ENCODE measurements at places on chromosomes 5 and 9. TPM values are rescaled to one million over a fixed set of nuclear protein-coding genes. Genes with fewer than 3 reads are reported as not detected.

Gene SLC6A7
- total RNA-seq = not detected

DNA sequence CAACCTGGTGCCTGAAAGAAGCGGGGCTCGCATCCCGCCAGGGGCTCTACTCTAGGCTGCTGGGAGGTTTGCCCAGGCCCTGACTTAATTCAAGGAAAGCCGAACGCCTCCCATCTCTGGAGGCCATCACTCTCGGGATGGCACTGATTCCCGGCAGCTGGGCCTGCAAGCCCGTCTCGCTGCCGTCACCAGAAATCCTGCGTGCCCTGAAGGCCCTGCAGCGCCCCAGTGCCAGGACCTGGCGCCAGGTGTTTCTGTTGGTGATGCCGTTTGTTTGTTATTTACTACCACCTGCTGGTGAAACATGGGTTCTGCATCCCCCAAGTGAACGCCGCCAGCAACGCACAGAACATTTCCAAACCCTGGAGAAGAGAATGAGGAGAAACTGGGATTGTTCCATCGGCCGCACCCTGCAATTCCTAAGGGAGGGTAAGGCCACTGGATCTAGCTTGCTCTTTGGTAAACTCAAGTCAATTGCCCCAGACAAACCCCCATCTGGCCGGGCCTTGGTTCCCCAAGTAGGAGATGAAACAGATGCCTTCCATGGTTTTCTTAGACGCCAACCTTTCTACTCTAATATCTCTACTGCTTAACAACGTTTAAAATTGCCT lies 77.9 kb downstream of the AK8 start:
- H3K27me3 ChIP-seq = peaks cover 36% of the 10 kb centered on the region
- peaks cover 18% of the 10 kb centered on the region for H3K4me1 ChIP-seq
- DNase-seq = peak; percentile 70
- H3K4me3 ChIP-seq = no peak overlapping the region
- H3K36me3 ChIP-seq = no peaks in the 10 kb centered on the region

DNA sequence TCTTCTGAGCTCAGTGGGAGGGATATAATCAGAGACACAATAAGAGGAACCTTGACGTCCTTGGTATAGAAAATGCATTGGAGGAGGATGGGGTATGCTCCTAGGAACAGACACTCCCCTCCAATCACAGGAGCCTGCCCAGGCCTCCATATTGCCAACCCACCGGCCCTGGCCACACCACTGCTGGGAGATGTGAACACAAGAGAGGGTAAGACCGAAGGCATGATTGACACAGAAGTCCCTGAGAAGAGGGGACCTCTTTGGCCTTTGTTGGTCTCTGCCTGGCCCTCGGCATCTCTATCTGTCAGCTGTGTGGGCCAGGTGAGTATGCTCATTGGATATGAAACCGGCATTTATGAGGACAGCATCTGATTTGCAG lies 62.0 kb downstream of the CRB2 start:
- H3K27ac ChIP-seq = no peak overlapping the region
- no peaks in the 10 kb centered on the region for H3K27me3 ChIP-seq
- no peaks in the 10 kb centered on the region for H3K4me1 ChIP-seq

Gene GMCL2
- total RNA-seq = not detected

GRCh38 chr9:119905724-119906123 lies 536.5 kb upstream of the BRINP1 start:
- no peaks in the 10 kb centered on the region for H3K36me3 ChIP-seq
- H3K4me1 ChIP-seq = no peaks in the 10 kb centered on the region
- no peak overlapping the region for H3K4me3 ChIP-seq
- no peaks in the 10 kb centered on the region for H3K27me3 ChIP-seq
- H3K27ac ChIP-seq = no peak overlapping the region
- no peak for DNase-seq

- no peak for DNase-seq
- H3K27me3 ChIP-seq = no peaks in the 10 kb centered on the region
- peaks cover 21% of the 10 kb centered on the region for H3K36me3 ChIP-seq
Measured at GRCh38 chr9:120386390-120387131, 193.4 kb downstream of the CDK5RAP2 start.
